ENCODE measurements at places on chromosomes 7 and 10. TPM values are rescaled to one million over a fixed set of nuclear protein-coding genes. Genes with fewer than 3 reads are reported as not detected.

The OR2A7 gene
- total RNA-seq, result 2.2 TPM

The CYP26C1 gene
- total RNA-seq, result not detected

The GDF2 gene
- not detected for total RNA-seq

- H3K27ac ChIP-seq, result peak overlapping the region; percentile 70
- no peaks in the 10 kb centered on the region for H3K27me3 ChIP-seq
- H3K36me3 ChIP-seq, result peaks cover 1% of the 10 kb centered on the region
- DNase-seq, result no peak
Observed at GRCh38 chr7:140213684-140214074, 36.9 kb upstream of the KDM7A start.

DNA sequence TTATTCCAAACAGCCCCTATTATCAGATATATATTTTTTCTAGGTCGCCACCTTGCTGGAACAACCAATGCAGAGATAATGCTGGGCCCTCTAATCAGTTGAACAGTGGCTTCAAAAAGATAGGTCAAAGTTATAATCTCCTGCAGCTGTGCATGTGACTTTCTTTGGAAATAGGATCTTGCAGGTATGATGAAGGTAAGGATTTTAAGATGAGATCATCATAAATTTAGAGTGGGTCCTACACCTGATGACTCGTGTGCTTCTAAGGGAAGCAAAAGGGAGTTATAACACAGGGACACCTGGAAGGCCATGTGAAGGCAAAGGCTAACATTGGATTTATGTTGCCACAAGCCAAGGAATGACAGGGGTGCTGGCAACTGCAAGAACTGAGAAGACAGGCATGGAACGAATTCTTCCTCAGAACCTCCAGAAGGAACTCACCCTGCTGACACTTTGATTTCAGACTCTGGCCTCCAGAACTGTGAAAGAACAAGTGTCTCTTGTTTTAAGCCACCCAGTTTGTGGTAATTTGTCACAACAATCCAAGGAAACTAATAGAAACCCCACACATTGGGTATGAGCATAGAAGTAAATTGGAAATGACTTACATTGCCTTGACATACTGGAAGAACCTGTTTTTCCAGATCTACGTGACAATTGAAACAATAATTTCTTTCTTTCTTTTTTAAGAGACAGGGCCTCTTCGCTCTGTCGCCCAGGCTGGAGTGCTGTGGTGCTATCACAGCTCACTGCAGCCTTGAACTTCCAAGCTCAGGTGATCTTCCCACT lies 34.4 kb downstream of the CCDC71L start:
- no peak overlapping the region for H3K27ac ChIP-seq
- no peak for DNase-seq
- H3K4me1 ChIP-seq, result peaks cover 3% of the 10 kb centered on the region

DNA sequence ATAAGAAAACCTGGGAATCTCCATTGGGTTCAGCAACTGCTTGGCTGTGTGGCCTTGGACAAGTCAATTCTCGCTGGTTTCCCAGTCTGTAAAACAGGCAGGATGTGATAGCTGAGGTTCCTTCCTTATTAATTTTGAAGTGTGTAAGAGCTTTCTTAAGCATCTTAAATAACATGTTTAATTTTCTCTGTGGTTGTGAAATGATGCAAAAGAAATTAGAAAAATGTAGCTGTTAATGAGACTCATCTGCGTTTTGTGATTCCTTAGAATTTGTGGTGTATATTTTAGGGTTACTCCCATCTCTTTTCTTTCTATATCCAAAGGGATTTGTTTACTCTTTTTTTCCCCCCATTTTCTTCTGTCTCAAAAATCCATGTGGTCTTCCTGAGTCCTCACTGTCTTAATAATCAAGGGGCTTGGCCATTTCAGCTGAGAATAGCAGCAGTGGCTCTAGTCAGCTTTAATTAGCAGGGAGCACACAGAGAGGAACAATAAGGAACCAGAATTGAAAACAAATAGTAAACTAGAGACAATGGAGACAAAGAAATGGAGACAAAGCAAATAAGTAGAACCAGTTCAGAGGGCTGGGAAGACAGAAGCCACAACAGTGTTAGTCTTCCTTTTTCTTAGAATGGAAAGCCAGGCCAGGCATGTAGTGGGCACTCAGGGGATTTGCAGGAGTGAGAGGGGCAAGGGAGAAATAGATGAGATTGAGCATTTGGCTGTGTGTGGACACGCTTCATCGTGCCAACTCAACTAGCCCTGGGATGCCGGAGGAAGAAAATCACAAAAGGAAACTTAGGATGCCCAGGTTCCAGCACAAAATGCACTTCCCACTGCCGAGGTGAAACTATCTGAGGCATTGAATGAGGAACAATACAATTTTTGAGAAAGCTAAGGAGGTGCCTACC lies 93.9 kb downstream of the CHN2 start:
- peaks cover 29% of the 10 kb centered on the region for H3K4me1 ChIP-seq
- no peaks in the 10 kb centered on the region for H3K36me3 ChIP-seq
- no peak overlapping the region for H3K4me3 ChIP-seq
- H3K27ac ChIP-seq, result no peak overlapping the region

GRCh38 chr10:71939304-71939703 lies 24.9 kb upstream of the CHST3 start:
- DNase-seq, result no peak
- H3K27me3 ChIP-seq, result peaks cover 12% of the 10 kb centered on the region
- H3K4me3 ChIP-seq, result no peak overlapping the region
- peaks cover 7% of the 10 kb centered on the region for H3K36me3 ChIP-seq

- no peaks in the 10 kb centered on the region for H3K36me3 ChIP-seq
- H3K27ac ChIP-seq, result no peak overlapping the region
- no peaks in the 10 kb centered on the region for H3K4me1 ChIP-seq
- no peaks in the 10 kb centered on the region for H3K27me3 ChIP-seq
- DNase-seq, result no peak
Observed at GRCh38 chr10:128480601-128481000, 354.4 kb upstream of the MKI67 start.

DNA sequence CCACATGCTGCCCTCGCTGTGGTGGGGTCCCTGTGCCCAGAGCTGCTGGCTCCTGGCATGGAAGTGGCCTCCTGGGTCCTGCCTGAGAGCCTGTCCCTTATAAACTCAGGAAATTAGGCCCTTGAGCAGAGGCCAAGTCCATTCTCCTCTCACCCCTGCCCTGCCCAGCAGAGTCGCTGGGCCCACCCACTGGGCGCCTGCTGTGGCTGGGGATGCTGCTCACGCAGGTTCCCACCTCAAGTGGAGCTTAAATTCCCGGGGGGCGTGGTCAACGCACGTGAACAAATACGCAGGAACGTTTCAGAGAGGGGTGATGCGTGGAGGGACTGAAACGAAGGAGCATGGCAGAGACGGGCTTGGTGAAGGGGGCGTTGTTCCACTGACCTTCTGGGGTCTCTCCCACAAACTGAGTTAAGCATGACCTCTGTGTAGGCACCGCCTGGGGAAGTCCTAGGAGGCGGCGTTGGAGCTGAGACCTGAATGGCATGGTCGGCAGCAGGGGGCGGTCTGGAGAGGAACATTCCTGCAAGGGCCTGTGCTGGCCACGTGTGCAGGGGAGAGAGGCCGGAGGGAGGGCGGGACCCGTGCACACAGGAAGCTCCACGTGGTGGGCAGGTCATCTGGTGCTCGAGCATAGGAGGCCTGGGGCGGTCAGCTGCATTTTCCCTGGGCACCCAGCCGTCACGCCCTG lies 27.9 kb downstream of the FAM20C start:
- H3K4me3 ChIP-seq, result no peak overlapping the region
- H3K36me3 ChIP-seq, result no peaks in the 10 kb centered on the region
- DNase-seq, result no peak
- H3K27me3 ChIP-seq, result no peaks in the 10 kb centered on the region
- no peak overlapping the region for H3K27ac ChIP-seq
- no peaks in the 10 kb centered on the region for H3K4me1 ChIP-seq

- no peak for DNase-seq
- H3K27me3 ChIP-seq, result no peaks in the 10 kb centered on the region
- no peak overlapping the region for H3K4me3 ChIP-seq
- H3K36me3 ChIP-seq, result no peaks in the 10 kb centered on the region
- H3K4me1 ChIP-seq, result peaks cover 2% of the 10 kb centered on the region
Observed at GRCh38 chr10:1187151-1187854, 131.1 kb downstream of the WDR37 start.

GRCh38 chr10:126215746-126216631 lies 172.3 kb downstream of the ADAM12 start:
- H3K4me1 ChIP-seq, result no peaks in the 10 kb centered on the region
- H3K36me3 ChIP-seq, result no peaks in the 10 kb centered on the region
- no peak overlapping the region for H3K4me3 ChIP-seq
- H3K27ac ChIP-seq, result no peak overlapping the region

DNA sequence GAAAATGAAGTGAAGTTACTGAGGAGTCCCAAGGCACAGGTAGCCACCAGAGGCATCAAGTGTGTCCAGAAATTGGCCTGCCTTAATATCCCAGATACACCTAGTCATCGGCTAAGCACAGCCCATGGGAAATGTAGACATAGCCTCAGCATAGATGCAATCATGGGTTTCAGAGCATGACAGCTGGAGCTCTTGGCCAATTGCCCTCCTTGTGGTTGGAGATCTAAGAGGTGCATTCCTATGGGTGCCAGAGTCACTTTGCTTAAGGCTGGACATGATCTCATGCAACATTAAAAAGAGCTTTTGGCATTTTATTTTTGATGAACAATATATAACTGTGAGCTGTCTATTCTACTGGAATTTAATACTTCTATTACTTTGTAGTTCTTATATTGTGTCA lies 758.0 kb upstream of the LRRTM3 start:
- H3K4me1 ChIP-seq, result no peaks in the 10 kb centered on the region
- H3K36me3 ChIP-seq, result no peaks in the 10 kb centered on the region
- H3K27ac ChIP-seq, result no peak overlapping the region
- no peak for DNase-seq

DNA sequence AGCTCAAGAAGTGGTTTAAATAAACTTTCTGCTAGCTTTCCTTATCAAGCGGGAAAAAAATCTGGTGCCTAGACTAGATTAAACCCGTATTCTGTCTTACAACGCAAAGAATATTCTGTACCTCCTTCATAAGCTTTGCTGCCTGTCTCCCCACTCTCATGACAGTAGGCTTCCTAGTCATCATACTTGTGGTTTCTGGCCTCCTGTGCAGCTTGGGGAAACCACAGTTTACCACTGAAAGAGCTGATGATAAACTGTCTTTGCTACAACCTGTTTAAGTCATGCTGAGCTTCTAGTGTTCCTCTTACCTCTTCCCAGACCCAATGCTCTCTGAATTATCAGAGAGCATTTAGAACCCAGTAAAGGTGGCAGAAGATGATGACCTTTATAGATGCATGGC lies 55.0 kb downstream of the PODXL start:
- peak overlapping the region; percentile 60 for H3K27ac ChIP-seq
- no peaks in the 10 kb centered on the region for H3K36me3 ChIP-seq
- no peak overlapping the region for H3K4me3 ChIP-seq
- H3K27me3 ChIP-seq, result no peaks in the 10 kb centered on the region

DNA sequence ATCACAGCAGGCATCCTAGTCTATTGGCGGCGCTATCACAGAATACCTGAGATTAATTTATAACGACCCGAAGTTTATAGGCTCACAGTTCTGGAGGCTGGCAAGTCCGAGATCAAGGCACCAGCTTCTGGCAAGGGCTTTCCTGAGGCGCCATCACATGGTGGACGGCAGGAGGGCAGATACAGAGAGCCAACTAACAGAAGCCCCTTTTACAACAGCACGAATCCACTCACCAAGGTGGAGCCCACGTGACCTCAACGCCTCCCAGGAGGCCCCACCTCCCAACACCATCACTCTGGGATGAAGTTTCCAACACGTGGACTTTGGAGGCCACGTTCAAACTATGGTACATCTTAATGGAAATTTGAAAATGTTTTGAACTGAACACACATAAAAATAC lies 255.3 kb downstream of the ELFN1 start:
- peaks cover 70% of the 10 kb centered on the region for H3K4me1 ChIP-seq
- no peak overlapping the region for H3K27ac ChIP-seq
- no peak overlapping the region for H3K4me3 ChIP-seq
- peaks cover 6% of the 10 kb centered on the region for H3K36me3 ChIP-seq
- DNase-seq, result peak; percentile 29

- H3K27me3 ChIP-seq, result no peaks in the 10 kb centered on the region
- H3K4me1 ChIP-seq, result peaks cover 3% of the 10 kb centered on the region
- no peak overlapping the region for H3K4me3 ChIP-seq
Observed at GRCh38 chr7:98348726-98349474, 52.0 kb downstream of the BAIAP2L1 start.

GRCh38 chr7:87628780-87629569 lies 777 bp downstream of the RUNDC3B start:
- H3K4me1 ChIP-seq, result peaks cover 9% of the 10 kb centered on the region
- no peak overlapping the region for H3K27ac ChIP-seq
- H3K36me3 ChIP-seq, result no peaks in the 10 kb centered on the region
- peaks cover 14% of the 10 kb centered on the region for H3K27me3 ChIP-seq
- peak; percentile 35 for DNase-seq

GRCh38 chr7:107233174-107233573 lies 64.4 kb downstream of the HBP1 start:
- H3K36me3 ChIP-seq, result peaks cover 12% of the 10 kb centered on the region
- no peak overlapping the region for H3K27ac ChIP-seq
- no peaks in the 10 kb centered on the region for H3K4me1 ChIP-seq
- H3K27me3 ChIP-seq, result no peaks in the 10 kb centered on the region
- H3K4me3 ChIP-seq, result no peak overlapping the region

DNA sequence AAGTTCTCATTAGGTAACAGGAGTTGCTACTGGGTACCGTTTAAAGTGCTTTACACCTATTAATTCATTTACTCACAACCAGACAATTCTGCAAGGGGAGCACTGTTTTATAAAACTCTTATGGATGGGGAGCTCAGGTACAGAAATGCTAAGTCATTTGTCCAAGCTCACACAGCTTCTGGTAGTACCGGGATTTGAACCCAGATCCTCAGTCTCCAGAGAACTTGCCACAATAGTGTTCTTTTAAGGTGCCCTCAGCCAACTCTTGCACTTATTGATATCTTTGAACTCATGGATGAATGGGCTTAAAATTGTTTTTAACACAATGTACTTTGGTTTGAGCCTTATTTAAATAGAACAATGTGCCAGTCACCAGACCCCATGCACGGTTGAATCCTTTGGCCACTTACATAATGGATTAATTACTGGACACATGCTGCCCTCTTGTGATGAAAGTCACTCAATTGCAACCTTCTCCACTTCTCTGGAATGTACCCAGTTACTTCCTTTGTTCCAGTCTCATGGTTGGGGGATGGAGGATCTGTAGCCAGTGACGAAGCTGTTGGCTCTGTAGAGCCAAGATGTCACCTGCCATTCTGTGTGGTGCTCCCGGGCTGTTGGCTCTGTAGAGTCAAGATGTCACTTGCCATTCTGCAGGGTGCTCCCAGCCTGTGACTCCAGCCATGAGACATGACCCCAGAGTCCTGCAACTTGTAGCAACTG lies 65.6 kb downstream of the NOD1 start:
- H3K27me3 ChIP-seq, result no peaks in the 10 kb centered on the region
- H3K27ac ChIP-seq, result no peak overlapping the region
- H3K36me3 ChIP-seq, result no peaks in the 10 kb centered on the region
